Hippocampal formation (tissue), 2 donors: ENCODE measurements at places on chromosomes 1 and 21.

GRCh38 chr1:109210058-109210457, 3.7 kb upstream of the SARS1 start:
- DNase-seq, result no peak

DNA sequence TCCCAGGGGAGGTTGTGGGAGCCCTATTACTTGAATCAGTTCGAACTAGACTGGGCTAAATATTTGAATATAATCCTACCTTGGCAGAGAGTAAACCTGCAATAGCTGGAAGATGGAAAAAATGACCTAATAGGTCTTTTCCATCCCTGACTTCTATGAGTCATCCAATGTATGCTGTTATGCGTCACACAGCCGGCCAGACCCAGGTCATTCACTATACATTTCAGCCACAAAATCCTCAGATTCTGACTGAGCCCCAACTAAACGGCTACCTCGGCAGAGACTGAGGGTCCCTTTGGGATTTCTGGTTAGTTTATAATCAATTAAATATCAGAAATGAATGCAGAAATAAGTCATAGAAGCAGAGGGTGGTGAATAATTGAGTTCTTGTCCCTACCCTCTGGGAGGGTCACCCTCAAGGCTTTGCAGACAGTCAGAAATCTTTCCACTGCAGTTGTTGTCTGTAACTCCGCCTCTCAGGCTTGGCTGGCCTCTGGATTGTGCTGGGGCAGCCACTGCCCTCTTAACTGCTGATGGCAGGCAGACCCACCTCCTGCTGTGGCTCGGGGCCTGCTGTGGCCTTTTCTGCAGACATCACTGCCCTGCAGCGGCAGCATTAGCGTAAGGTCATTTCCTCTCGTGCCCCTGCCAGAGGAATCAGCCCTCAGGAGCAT, 240.5 kb downstream of the TGFB2 start:
- no peak for DNase-seq

DNA sequence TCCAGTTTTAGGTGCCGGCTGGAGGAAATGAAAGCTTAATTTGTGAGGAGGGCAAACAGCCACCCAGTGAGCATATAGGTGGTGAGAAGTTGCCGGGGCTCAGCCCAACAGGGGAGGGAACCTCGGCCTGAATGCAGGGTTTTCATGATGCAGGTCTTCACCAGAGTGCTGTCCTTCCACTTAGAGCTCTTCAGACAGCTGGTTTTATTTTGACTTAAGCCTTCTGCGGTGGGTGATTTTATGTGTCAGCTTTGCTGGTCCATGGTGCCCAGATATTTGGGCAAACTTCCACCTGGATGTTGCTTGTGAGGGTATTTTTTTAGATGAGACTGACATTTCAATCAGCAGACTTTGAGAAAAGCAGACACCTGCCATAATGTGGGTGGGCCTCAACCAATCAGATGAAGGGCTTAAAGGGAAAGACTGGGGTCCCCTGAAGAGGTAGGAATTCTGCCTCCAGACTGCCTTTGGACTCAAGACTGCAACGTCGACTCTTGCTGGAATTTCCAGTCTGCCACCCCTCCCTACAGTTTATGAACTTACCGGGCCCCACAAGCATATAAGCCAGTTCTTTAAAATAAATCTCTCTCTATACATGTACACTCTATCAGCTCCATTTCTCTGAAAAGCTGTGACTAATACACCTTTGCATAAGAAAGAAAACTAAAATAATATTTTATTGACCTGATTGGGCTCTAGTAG, 72.8 kb downstream of the RHOU start:
- no peak for DNase-seq

GRCh38 chr1:186424539-186424938, 36.4 kb downstream of the PDC start:
- no peak for DNase-seq

DNA sequence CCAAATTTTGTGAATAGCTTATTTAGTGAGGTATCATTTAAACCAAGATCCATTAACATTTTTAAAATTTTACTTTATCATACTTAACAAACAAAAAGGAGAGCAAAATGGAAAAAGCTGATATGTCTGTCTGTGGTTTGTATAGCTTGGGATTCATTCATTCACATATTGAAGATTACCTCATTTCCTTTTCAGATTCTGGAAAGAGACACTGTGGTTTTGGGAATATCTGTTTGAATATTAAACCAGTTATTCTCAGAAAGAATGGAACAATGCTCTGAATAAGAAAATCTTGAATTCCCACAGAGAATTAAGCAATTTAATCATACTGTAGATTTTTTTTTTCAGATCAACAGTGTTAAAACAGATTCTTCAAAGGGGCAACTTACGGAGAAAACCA, 93.8 kb upstream of the PRDX6 start:
- DNase-seq, result no peak

GRCh38 chr1:164628772-164629171, 69.8 kb downstream of the PBX1 start:
- no peak for DNase-seq

DNA sequence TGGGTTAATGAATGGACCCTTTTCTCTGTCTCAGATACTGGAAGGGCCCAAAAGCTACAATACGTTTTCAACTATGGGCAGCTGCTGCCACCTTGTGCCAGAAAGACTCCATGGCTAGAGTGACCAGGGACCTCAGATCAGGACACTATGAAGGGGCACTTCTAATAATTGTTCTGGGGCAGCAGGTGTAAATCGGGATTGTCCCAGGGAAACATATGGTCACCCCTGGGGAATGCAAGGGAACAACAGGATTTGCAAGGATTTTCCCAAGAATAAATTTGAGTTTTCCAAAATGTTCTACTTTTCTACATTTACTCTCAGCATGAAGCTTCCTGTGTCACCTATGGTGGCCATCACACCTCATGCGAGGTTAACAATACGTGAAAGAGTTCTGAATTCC, 12.0 kb upstream of the FCAMR start:
- peak; percentile 49 for DNase-seq

- no peak for DNase-seq
Observed at GRCh38 chr1:193187114-193187513, 701 bp upstream of the B3GALT2 start.

GRCh38 chr1:228194921-228195812, 12.7 kb upstream of the OBSCN start:
- DNase-seq, result no peak

DNA sequence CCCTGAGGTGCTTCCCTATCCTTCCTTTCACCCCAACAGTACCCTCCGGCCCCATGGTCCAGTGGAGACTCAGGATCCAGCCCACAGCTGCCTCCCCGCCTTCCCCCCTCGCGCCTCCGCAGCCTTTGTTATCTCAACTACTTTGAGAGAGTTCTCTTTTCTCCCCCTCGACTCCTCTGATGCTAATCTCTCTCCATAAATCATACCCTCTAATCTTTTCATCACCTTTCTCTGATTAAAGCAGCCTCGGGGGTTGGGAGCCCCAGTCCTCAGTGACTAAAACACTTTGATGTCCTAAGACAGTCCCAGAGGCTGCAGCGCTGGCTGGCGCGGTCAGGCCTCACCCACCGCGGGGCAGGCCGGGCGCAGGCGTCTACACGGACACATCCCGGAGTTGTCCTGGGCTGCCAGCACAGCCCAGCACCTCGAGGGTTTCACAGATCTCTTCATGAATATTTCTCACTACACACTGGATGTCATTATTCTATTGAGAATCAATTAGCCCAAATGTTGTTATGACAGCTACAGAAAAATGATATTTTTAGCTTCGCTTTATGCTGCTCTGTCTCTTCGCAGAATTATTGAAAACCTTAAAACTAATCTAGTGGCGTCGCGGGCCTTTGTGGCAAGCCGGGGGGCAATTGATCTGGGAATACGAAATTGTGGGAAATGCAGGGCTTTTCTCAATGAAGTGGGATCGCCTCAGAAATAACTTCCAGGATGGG, 289.5 kb downstream of the RRAGC start:
- DNase-seq, result no peak

DNA sequence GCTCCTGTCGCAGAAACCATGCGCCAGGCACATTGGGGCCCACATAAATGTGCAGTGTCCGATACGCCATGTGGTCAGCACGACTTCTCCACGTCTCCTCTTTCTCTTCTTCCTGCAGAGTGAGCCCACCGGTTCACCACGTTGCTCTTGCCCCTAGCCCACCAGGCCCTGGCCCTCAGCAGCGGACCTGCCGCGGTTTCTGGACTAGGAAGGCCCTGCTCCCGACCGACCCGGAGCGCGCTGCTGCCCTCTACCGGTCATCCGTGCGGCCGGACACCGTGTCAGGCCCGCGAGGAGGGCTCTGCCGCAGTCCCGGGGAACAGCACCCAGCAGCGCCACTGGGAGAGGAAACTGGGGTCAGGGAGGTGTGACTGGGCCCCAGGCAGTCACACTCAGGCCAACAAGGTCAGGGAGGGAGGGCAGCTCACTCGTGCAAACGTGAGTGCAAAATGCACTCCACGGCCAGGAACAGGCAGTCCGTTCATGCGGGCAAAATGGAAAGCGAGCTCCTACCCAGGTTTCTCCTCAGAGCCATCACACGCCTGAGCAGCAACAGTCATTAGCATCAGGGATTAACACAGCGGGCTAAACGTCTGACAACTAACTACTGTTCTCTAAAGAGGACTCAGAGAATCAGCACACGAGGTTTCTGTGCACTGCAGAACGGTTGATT, 13.7 kb downstream of the TLR5 start:
- DNase-seq, result peak; percentile 62

DNA sequence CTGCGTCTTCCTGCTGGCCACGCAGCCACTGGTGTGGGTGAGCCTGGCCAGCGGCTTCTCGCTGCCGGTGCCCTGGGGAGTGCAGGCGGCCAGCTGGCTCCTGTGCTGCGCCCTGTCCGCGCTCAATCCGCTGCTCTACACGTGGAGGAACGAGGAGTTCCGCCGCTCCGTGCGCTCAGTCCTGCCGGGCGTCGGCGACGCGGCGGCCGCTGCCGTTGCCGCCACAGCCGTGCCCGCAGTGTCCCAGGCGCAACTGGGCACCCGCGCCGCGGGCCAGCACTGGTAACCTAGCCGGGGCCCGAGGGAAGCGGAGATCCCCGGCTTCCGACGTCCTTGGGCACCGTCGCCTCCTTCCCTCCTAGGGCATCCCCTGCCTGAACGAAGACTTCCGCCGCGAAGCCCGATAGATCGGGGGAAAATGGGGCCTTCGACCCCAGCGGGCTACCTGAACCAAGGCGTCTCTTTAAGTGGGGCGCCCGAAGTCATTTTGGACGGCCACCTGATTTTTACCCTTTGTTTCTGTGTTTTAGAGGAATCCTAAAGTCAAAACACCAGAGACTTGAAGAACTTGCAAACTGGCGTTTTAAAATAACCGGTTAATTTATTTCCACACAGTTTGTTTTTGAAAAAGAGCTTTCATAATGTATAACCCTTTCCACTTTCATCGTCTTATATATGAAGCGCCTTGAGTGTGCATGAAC, 2.0 kb downstream of the GPR88 start:
- DNase-seq, result no peak

- peak; percentile 93 for DNase-seq
Observed at GRCh38 chr1:171841050-171841910, at the start of gene DNM3. Gene DNM3 (plus strand): TSS chr1:171841498. CDS start chr1:171841657, 159 bp downstream.

DNA sequence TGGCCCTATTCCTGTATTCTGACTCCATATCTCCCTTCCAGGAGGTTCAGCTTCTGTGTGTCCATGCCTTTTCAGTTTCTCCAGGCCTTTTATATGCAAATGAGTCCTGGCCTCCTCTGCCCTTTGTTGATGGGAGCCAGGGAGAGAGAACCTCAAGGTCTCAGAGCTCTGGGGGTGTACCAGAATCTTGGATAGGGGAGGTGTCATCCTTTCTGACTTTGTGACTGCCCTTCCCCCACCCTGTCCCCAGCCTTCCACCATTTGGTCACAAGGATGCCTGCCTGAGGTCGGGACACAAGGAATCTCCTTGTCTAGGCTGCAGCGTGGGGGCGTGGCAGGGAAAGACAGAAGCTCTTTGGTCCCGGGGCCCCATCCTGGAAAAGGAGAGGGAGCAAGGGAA, 18.6 kb downstream of the LURAP1 start:
- DNase-seq, result peak; percentile 84

DNA sequence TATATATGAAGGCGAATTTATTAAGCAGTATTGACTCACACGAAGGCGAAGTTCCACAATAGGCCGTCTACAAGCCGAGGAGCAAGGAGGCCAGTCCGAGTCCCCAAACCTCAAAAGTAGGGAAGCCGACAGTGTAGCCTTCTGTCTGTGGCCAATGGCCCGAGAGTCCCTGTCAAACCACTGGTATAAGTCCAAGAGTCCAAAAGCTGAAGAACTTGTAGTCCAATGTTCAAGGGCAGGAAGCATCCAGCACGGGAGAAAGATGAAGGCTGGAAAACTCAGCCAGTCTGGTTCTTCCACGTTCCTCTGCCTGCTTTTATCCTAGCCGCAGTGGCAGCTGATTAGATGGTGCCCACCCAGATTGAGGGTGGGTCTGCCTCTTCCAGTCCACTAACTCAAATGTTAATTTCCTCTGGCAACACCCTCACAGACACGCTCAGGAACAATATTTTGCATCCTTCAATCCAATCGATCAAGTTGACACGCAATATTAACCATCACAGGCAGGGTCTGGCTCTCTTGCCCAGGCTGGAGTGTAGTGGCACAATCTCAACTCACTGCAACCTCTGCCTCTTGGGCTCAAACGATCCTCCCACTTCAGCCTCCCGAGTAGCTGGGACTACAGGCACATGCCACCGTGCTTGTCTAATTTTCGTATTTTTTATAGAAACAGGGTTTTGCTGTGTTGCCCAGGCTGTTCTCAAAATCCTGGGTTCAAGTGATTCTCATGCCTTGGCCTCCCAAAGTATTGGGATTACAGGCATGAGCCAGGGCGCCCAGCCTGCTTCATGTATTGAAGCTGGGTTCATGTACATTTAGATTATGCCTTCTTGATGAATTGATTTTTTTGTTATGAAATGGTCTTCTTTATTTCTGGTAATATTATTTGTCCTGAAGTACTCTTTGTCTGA, 85.3 kb downstream of the DHRS3 start:
- DNase-seq, result no peak

DNA sequence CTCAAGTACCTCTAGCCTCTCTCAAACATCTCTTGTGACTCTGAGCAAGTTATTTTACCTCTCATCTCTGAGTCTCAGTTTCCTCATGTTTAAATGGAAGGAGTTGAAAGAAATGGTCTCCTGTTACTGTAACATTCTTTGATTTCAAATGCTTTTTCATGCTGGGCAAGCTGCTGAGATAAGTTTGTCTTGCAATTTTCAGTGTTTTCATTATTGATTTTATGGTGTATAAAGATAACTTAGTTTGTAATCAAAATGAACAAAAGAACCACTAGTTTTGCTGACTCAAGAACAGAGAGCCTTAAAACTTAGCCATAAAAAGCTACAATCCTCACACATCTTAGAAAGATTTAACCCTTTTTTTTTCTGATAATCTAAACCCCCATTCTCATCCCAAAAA, 4.5 kb downstream of the LIPI start:
- DNase-seq, result no peak

- no peak for DNase-seq
Observed at GRCh38 chr1:6205849-6206519, at the start of gene RNF207. Gene RNF207 (plus strand): TSS chr1:6206119. CDS start chr1:6206536, 417 bp downstream.
